ENCODE measurements at places on chromosomes 7 and 10. TPM values are rescaled to one million over a fixed set of nuclear protein-coding genes. Genes with fewer than 3 reads are reported as not detected.

GRCh38 chr10:65614956-65615565 lies 1310.8 kb upstream of the LRRTM3 start:
- DNase-seq, result no peak
- H3K27ac ChIP-seq, result no peak overlapping the region

DNA sequence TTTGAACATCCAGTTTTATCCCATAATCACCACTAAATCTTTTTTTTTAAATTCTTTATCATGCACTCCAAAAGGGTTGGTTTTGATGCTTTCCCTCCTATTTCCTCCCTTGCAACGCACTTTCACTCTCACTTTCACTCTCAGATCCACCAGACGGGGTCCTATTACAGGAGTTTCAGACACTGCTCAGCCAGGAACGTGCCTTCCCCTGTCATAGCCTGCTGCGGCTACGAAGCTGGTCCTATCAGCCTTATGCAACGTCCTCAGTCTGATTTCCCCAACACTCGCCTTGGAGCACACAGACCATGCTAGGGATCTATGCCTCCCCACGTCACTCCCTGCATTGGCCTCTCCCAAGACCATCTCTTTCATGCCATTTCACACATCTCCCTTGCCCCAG lies 23.4 kb downstream of the ZPBP start:
- H3K4me3 ChIP-seq, result peak overlapping the region; percentile 67
- no peaks in the 10 kb centered on the region for H3K27me3 ChIP-seq
- no peaks in the 10 kb centered on the region for H3K36me3 ChIP-seq
- DNase-seq, result no peak
- no peak overlapping the region for H3K27ac ChIP-seq

DNA sequence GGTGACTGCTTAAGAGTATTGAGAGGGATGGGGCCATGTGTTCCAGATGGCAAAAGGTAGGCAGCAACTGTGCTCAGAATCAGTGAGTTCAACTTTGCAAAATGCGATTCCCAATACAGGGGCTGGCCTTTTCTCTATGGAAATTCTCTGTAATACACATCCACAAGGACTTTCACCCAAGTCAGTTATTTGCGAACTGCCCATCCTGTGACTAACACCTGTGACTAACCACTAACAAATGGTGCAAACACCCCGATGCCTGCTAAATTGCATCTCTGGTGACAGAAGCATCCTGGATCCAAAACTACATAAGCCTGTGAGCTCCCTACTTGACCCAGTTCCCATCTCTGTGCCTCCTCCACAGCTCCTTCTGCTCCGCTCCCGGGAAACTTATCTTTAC lies 9.0 kb upstream of the CUZD1 start:
- H3K27ac ChIP-seq, result peak overlapping the region; percentile 94
- peaks cover 72% of the 10 kb centered on the region for H3K4me1 ChIP-seq
- no peaks in the 10 kb centered on the region for H3K36me3 ChIP-seq
- peak overlapping the region; percentile 53 for H3K4me3 ChIP-seq
- H3K27me3 ChIP-seq, result no peaks in the 10 kb centered on the region
- DNase-seq, result peak; percentile 65

- no peaks in the 10 kb centered on the region for H3K4me1 ChIP-seq
- H3K27me3 ChIP-seq, result no peaks in the 10 kb centered on the region
- no peaks in the 10 kb centered on the region for H3K36me3 ChIP-seq
- H3K27ac ChIP-seq, result no peak overlapping the region
Measured at GRCh38 chr7:40447345-40447744, 312.5 kb downstream of the SUGCT start.

DNA sequence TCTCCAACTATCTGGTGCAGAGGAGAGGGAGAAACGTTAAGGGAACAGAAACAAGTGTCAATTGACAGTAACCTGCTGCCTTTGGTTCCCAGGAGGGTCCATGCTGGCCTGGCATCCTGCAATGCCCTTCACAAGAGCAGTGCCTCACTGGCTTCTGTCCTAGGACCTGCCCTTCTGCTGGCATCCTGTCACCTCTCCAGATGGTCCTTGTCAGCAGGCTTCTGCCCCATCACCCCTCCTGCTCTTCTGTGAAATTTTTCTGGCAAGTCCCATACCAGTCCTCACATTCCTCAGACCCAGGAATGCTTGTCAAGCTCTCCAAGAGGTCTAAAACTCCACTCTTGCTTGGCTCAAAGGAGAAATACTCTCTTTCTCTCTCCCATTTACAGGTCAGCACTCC lies 34.2 kb downstream of the C10orf67 start:
- H3K4me3 ChIP-seq, result no peak overlapping the region
- H3K4me1 ChIP-seq, result no peaks in the 10 kb centered on the region
- DNase-seq, result peak; percentile 6
- no peak overlapping the region for H3K27ac ChIP-seq
- no peaks in the 10 kb centered on the region for H3K36me3 ChIP-seq

GRCh38 chr10:119306514-119306951 lies 99.2 kb downstream of the GRK5 start:
- no peaks in the 10 kb centered on the region for H3K27me3 ChIP-seq
- no peak for DNase-seq
- no peaks in the 10 kb centered on the region for H3K36me3 ChIP-seq
- peak overlapping the region; percentile 43 for H3K27ac ChIP-seq
- H3K4me3 ChIP-seq, result no peak overlapping the region
- peaks cover 13% of the 10 kb centered on the region for H3K4me1 ChIP-seq

GRCh38 chr10:74034301-74034700 lies 36.4 kb downstream of the VCL start:
- H3K27me3 ChIP-seq, result no peaks in the 10 kb centered on the region
- DNase-seq, result no peak
- no peak overlapping the region for H3K27ac ChIP-seq
- peaks cover 16% of the 10 kb centered on the region for H3K36me3 ChIP-seq
- H3K4me1 ChIP-seq, result peaks cover 25% of the 10 kb centered on the region

DNA sequence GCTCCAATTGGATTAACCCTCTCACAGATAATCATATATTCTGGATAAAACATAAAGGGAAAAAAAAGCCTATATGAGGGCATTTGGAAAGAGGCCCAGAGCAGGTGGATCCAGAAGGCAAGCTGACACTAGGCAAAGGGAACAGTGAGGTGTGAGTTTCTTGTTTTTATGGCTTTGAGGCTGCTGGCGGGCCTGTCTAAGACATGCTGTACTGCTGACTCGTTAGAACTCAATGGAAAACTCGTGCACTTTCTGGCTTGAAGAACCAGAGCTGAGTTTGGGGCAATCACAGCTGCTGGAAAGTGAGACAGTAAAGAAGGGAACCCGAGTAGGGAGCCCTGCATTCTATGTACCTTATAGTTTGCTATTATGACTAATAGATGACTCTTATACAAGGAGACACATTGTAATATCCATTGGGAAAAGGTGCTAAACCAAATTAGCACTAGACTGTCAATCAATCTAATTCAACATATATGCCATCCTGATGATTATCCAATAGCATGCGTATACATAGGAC lies 637.1 kb downstream of the GATA3 start:
- DNase-seq, result no peak
- no peaks in the 10 kb centered on the region for H3K36me3 ChIP-seq
- H3K4me1 ChIP-seq, result no peaks in the 10 kb centered on the region
- no peak overlapping the region for H3K27ac ChIP-seq
- no peaks in the 10 kb centered on the region for H3K27me3 ChIP-seq
- H3K4me3 ChIP-seq, result no peak overlapping the region

The TFEC gene
- total RNA-seq, result under 0.01 TPM

The BMPER gene
- total RNA-seq, result 9.7 TPM

The ANXA8 gene
- total RNA-seq, result 0.72 TPM

The AMZ1 gene
- total RNA-seq, result 2.5 TPM

The TMEM184A gene
- under 0.01 TPM for total RNA-seq

The MAPK8 gene
- 55.7 TPM for total RNA-seq

The AEBP1 gene
- total RNA-seq, result 219 TPM

Measured in osteoblast (primary cell).